ENCODE measurements at places on chromosomes 6 and 20.

DNA sequence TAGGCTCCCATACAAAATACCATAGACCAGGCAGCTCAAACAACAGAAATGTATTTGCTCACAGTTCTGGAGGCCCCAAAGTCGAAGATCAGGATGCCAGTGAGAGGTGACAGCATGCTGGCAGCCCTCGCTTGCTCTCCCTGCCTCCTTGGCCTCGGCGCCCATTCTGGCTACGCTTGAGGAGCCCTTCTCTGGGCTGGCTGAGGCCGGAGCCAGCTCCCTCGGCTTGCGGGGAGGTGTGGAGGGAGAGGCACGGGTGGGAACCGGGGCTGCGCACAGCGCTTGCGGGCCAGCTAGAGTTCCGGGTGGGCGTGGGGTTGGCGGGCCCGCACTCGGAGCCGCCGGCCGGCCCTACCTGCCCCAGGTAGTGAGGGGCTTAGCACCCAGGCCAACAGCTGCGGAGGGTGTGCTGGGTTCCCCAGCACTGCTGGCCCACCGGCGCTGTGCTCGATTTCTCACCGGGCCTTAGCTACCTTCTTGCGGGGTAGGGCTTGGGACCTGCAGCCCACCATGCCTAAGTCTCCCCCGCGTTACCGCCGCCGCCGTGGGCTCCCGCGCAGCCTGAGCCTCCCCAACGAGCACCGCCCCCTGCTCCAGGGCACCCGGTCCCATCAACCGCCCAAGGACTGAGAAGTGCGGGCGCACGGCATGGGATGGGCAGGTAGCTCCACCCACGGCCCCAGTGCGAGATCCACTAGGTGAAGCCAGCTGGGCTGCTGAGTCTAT is 32.6 kb upstream of the SERPINB9 start:
- DNase-seq, result no peak

DNA sequence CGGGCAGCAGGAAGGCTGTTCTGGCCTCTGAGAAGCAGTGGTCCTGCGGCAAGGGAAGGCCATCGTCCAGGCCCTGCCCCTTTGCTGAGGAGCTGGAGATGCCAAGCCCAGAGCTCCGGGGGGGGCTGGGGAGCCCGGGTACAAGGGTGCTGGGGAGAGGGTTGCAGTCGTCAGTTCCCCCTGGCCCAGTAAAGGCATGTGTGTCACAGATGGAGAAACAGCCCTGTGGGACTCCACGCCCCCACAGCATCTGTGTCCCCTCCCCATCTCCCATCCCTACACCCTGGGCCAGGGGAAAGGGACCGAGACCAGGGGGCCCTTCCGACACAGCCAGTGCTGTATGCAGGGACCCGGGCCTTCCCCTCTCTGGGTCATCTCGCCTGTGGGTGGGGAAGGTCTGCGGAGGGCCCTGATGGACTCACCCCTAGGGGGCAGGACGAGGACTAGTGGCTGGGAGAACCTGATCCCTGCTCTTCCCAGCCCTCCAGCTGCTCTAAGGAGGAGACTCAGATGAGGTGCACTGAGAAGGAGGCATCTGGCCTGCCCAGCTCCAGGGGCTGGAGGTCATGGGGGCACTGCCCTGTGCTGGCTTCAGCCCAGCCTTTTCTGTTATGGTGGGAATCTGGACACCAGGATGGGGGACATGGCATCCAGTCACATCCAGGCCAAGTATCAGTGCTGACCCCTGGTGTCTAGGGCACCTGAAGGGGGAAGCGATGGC is 609 bp downstream of the MYL9 start:
- no peak for DNase-seq

DNA sequence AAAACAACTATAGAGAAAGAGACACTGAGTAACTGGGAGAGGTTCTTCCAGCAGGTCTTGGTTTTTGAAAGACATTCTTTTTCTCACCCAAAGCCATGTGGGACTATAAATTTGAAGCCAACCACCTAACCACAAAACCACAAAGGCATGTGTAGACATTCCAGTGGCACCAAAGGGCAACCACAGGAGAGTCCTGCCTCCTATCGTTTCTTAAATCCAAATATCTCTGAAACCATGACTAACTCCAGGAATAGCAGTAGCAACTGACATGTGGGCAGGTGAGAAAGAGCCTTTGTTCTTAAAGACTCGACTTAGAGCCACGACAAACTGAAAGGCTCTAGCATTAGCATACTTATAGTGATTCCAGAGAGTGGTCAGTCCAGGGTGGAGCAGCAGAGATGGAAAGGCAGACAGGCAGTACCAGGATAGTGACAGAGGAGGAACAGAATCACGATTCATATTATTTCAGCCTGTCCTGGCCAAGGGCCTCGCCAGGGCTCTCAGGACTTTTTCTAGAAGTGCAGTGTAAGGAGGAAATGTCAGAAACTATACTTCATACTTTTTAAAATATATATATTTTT is 9.4 kb upstream of the COL9A1 start:
- DNase-seq, result peak; percentile 85

- peak; percentile 54 for DNase-seq
Observed at GRCh38 chr6:34055223-34055933, 90.5 kb downstream of the GRM4 start.

DNA sequence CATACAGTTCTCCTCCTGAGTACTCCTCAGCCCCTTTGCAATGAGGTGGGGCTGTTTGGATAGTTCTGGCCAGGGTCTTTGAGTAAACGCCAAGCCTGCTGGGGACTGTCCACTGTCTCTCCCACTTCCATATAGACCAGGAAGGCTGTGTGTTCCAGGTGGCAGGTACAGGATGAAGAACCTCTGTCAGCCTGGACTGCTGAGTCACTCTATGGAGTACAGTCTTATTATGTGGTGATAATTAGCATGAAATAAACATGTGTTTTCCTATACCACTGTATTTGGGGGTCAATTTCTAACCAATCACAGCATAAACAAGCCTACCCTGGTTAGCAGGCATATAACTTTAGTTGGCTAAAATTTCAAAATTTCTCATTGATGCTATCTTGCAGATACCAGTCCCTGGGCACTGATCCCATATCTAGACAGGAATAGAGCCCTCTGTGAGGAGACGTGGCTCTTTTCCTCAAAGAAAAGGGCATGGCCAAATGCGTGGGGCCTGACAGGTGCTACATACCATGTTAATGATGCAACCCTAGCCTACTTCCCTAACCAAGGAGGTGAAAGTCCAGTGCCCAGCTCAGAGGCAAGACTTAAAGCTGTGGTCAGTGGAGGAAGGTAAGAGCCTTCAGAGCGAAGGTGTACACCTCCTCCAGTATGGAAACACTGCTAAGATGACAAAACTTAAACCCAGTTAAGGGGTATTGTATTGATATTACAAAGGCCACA is 4.5 kb upstream of the ALDH8A1 start:
- no peak for DNase-seq

- DNase-seq, result no peak
Observed at GRCh38 chr6:17494177-17494576, 100.8 kb downstream of the CAP2 start.

GRCh38 chr6:125727216-125727615 is 22.2 kb upstream of the HEY2 start:
- no peak for DNase-seq

Data from SW480 (cell line).